Activated T-cell treated with anti-CD3 and anti-CD28 coated beads, Interleukin-2, amount 50 U/mL, for 72 hours (primary cell): ENCODE measurements at places on chromosomes 5 and 9. TPM values are rescaled to one million over a fixed set of nuclear protein-coding genes. Genes with fewer than 3 reads are reported as not detected.

CNTNAP3 gene
- not detected for total RNA-seq

IL13 gene
- total RNA-seq: 16.3 TPM

GRCh38 chr9:96222132-96222531 is 79.8 kb downstream of the HSD17B3 start:
- no peak for DNase-seq

DNA sequence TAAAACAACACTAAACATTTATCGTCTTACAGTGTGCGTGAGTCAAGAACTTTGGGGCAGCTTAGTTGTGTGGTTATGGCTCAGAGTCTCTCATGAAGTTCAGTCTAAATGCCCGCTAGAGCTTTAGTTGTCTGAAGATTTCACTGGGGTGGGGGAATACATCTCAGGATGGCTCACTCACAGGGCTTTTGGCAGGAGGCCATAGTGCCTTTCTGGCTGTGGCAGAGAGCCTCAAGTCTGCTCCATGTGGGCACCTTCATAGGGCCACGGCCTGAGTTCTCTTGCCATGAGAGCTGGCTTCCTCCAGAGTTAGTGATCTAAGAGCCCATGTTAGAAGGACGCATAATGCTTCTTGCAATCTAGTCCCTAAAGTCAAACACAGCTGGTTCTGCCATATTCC is 258.8 kb upstream of the NUDT12 start:
- DNase-seq: no peak

- no peak for DNase-seq
Measured at GRCh38 chr9:76817489-76817888, 53.3 kb downstream of the PCA3 start.

- DNase-seq: no peak
Measured at GRCh38 chr5:111135946-111136345, 43.8 kb downstream of the WDR36 start.

- no peak for DNase-seq
Measured at GRCh38 chr9:132184124-132184523, 22.3 kb downstream of the NTNG2 start.

DNA sequence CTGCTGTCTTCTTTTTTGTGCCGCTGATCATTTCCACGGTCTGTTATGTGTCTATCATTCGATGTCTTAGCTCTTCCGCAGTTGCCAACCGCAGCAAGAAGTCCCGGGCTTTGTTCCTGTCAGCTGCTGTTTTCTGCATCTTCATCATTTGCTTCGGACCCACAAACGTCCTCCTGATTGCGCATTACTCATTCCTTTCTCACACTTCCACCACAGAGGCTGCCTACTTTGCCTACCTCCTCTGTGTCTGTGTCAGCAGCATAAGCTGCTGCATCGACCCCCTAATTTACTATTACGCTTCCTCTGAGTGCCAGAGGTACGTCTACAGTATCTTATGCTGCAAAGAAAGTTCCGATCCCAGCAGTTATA is 17.1 kb downstream of the F2R start:
- peak; percentile 55 for DNase-seq

GRCh38 chr5:165000479-165001190 is 1495.2 kb downstream of the MAT2B start:
- no peak for DNase-seq
